Naive thymus-derived CD8-positive, alpha-beta T cell (primary cell): ENCODE measurements at places on chromosomes 1 and 21.
A peak's percentile ranks its signal among the peaks of the same experiment; 100 is the strongest.

- no peak for DNase-seq
Observed at GRCh38 chr1:183289051-183289496, 103.0 kb downstream of the LAMC2 start.

DNA sequence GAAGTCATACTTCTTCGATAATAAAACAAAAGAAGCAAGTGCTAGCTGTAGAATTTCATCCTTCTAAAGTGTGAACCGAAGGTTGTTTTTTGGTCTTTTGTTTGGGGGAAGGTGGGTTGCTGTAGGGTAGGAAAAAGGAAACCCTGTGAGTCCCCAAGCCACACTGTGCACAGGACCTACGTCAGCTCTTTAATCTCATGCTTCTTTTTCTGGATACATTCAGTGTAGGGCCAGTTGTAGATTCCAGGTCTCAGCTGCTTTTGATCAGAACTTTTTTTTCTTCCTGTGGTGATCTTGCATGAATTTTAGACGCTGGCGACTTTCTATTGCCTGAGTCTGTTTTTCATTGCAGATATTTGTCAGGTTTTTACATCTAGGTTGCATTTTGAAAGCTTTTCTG, 40.2 kb downstream of the BCL9 start:
- DNase-seq: no peak

DNA sequence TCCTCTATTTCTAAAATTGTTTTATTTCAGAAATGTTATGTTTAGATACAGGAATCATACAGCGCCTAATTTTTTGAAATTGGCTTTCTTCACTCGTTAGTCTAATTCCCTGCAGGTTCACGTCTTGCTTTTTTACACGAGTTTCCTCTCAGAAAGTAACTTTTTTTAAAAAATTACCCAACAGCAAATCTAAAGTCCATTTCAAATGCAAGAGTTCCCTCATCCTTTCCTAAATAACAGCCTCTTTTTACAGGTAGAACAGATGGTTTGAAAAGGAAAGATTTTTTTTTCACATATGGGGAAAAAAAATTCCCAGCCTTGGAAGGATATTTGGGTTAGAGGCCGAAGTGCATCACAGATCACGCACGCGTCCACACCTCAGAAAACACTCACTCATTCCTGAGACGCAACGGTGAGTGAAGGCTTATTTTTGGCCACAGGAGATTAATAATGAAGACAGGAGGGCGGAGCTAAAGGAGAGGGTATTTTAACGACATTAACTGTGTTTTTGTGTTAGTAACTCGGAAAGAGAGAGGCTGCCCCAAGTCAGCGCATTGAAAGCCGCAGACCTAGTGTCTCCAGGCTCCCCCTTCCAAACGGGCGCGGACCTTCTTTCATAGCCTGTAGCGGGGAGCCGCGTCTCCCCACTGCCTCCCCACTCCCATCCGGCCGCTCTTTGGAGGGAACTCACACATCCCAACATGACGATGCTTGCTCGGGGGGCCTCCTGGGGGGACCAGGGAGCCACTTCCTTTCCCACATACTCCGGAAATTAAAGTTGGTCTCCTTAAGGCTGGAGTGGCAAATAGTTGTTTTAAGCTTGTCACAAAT, 969 bp upstream of the RIPK4 start:
- no peak for DNase-seq

DNA sequence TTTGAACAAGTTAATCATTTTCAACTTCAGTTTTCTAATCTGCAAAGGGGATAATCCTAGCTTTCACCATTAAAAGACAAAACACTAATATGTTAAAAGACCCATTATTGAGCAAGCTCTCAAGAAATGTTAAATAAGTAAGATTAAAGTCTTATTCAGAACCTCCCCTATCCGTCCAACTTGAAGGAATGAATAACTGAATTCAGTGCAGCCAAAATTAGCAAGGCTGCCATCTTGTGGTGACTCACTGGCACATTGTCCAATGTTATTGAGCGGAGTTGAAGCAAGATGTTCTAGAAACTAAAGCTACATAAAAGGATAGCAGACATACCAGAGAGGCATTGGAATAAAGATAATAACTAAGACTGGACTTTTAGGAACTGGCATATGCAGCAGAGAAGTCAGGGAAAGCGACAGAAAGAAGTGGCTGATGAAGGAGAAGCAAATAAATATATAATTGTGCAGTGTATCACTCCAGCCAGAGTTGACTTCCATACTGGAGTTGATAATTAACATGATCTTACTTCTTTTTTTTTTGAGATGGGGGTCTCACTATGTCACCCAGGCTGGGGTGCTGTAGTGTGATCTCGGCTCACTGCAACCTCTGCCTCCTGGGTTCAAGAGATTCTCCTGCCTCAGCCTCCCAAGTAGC, 8.2 kb upstream of the CAP1 start:
- DNase-seq: peak; percentile 28
